ENCODE measurements at places on chromosomes 3 and 15. TPM values are rescaled to one million over a fixed set of nuclear protein-coding genes. Genes with fewer than 3 reads are reported as not detected.
A peak's percentile ranks its signal among the peaks of the same experiment; 100 is the strongest.

- H3K36me3 ChIP-seq = no peaks in the 10 kb centered on the region
- H3K27ac ChIP-seq = no peak overlapping the region
- H3K4me3 ChIP-seq = no peak overlapping the region
- DNase-seq = no peak
- H3K27me3 ChIP-seq = no peaks in the 10 kb centered on the region
Observed at GRCh38 chr3:55601366-55602080, 114.4 kb upstream of the WNT5A start.

DNA sequence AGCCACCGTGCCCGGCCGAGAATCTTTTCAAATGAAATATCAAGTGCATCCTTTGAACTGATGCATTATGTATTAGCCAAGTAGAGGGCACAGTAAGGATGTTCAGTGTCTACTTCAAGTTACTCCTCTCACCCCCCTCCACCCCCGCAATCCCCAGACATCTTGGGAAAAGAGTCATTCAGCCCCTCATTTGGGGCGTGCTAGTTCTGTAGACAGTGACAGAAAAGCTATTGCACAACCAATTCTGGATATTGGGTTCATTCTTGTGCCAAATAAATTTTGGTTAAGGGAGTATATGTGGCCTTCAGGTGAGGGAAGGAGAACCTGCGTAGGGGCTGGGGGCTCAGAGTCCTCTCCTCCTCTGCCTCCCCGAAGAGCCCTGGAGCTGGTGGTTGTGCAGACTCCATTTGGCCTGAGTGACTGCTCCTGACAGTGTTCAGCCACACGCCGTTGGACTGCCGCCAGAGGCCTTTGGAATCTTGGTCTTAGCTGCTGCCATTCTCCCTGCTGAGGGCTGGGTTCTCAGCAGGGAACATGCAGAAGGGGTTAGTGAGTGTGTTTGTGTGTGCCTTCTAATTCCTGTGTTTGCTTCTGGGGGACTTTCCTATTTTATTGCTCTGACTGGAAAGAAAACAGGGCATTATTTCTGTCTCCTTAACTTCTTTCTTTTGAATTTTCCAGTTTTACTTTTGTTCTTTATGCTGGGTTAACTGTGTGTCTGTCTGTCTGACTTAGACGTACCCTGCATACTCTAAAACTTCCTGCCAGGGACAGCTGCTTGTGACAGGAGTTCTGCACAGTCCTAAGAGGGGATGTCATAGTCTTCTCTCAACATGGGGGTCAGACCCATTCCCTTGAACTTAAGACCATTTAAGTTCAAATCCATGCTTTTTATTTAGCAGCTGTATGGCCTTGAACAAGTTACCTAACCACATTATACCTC is 21.0 kb downstream of the RARB start:
- no peak overlapping the region for H3K4me3 ChIP-seq
- no peaks in the 10 kb centered on the region for H3K36me3 ChIP-seq
- no peaks in the 10 kb centered on the region for H3K27me3 ChIP-seq
- H3K4me1 ChIP-seq = no peaks in the 10 kb centered on the region
- peak; percentile 93 for DNase-seq

DNA sequence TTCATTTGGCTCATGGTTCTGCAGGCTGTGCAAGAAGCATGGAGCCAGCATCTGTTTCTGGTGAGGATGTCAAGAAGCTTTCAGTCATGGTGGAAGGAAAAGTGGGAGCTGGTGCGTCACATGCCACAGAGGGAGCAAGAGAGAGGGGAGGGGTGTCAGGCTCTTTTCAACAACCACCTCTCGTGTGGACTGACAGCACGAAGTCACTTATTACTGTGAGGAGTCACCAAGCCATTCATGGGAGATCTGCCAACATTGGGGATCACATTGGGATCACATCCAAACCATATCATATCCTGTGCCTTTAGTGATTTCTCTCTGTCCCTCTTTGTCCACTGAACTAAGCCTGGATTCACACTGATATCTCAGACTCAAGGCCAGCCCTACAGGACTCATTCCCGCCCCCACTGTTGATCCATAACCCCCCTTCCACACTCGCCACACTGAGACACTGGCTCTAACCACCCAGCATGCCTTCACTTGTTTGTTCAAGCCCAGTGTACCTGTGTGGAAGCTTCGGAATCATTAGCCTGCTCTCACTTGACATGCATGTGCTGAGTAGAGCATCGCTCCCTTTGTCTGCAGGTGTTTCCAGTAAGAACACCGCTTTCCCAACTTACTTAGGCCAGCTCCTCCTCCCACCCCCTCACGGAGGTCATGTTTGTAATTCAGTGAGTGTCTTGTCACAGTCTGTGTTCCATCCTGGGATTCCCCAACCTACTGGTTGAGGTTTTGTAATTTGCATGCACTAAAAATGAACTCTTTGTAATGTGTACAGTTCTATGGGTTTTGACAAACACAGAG is 132.2 kb downstream of the KLF13 start:
- H3K27me3 ChIP-seq = no peaks in the 10 kb centered on the region
- no peak for DNase-seq
- H3K4me1 ChIP-seq = no peaks in the 10 kb centered on the region
- no peak overlapping the region for H3K4me3 ChIP-seq

DNA sequence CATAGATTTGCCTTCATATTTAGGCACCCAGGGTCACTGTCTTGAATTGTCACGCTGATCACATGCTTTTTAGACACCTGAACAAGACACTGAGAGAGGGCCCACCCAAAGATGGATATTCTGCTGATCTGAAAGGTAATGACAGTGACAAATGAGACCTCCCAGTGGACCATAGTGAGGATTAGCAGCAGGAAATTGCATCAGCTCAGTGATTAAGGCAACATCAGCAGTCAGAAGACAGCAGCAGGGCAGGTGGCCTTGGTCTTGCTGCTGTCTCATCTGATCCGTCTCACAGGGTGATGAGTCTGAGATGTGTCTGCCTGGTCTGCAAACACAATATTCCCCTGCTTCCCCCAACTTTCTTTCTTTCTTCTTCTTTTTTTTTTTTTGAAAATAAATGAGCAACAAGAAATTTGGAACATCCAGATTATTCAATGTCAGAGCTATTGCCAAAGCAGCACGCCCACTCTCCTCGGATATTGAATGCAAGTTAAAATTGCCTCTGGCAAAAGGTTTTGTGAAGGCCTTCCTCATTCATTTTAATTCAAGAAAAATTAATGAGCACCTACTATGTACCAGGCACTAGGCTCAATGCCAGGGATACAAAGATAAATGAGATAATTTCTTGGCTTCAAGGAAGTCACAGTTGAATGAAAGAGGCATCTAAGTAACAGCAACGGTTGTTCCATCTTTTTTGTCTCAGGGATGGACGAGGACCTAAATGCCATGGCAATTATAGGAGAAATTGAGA is 14.1 kb downstream of the OTOL1 start:
- no peak for DNase-seq
- no peaks in the 10 kb centered on the region for H3K36me3 ChIP-seq
- no peak overlapping the region for H3K4me3 ChIP-seq

DNA sequence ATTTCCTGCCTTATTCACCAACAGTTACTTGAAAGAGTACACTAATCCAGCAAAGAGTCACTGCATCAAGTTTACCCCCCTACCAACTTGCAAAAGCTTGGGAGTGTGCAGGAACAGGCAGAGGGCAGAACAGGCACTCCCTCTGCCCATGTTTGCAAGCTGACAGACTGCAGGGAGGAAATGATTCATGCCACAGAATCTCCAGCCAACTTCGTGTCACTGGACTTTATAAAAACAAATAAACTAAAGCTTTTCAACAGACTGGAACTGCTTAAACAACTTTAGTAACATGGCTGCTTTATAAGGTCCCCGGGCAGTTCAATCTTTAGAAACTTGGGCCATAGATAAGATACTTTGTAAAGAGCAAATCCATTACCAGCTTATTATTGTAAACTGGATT is 129.5 kb downstream of the THRB start:
- no peak overlapping the region for H3K4me3 ChIP-seq
- H3K27ac ChIP-seq = peak overlapping the region; percentile 59
- H3K4me1 ChIP-seq = no peaks in the 10 kb centered on the region
- no peak for DNase-seq
- H3K27me3 ChIP-seq = no peaks in the 10 kb centered on the region

GRCh38 chr3:80785475-80785874 is 976.0 kb downstream of the GBE1 start:
- no peaks in the 10 kb centered on the region for H3K27me3 ChIP-seq
- no peaks in the 10 kb centered on the region for H3K4me1 ChIP-seq
- no peak overlapping the region for H3K4me3 ChIP-seq
- H3K27ac ChIP-seq = no peak overlapping the region
- H3K36me3 ChIP-seq = no peaks in the 10 kb centered on the region

DNA sequence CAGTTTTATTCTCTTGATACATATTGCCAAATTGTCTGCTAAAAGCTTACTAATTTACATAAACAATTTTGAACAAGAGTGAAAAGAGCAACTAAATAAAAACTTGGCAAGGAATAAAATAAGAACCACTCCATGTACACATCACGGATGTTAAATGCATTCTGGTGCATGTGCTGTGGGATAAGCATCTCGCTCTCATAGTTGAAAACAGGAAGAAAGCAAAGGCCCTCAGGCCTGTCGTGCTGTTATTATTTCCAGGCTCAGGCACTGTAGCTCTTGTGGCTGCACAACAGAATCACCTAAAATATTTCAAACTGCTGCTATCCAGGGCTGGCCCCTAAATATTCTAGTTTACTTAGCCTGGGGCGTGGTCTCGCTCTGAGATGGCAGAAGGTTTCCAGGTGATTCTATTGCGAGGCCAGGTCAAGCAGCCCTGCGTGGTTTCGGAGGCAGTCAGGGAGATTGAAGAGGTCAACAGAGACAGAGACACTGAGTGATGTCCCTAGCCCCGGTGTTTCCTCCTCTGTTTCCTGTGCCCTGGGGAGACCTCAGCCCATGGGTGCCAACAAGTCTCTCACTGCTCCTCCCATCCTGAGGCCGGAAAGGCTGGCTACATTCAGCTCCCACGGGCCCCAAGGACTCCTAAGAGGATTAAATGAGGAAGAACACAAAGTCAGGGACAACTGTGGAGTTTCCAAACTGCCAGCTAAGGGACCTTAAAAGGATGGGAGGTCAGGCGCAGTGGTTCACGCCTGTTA is 18.2 kb upstream of the PDIA5 start:
- no peak overlapping the region for H3K4me3 ChIP-seq
- no peaks in the 10 kb centered on the region for H3K27me3 ChIP-seq
- H3K4me1 ChIP-seq = no peaks in the 10 kb centered on the region
- DNase-seq = no peak

DNA sequence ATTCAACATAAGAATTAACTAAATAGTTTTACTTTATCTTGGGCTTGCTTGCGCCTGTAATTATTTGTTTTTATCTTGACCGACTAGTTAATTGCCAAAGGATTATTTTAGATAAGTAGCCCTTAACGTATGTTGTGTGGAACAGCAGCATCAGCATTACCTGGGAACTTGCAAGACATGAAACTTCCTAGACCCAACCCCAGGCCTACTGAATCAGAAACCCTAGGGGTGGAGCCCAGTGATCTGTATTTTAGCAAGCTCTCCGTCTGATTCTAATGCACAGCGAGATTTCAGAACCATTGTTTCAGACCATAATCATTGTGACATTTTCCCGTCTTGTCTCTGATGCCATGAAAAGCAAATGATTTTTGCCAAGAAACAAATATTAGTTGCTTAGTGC is 31.1 kb downstream of the FILIP1L start:
- H3K4me1 ChIP-seq = peaks cover 26% of the 10 kb centered on the region
- H3K27me3 ChIP-seq = no peaks in the 10 kb centered on the region
- no peak for DNase-seq
- no peak overlapping the region for H3K4me3 ChIP-seq
- no peak overlapping the region for H3K27ac ChIP-seq
- no peaks in the 10 kb centered on the region for H3K36me3 ChIP-seq

DNA sequence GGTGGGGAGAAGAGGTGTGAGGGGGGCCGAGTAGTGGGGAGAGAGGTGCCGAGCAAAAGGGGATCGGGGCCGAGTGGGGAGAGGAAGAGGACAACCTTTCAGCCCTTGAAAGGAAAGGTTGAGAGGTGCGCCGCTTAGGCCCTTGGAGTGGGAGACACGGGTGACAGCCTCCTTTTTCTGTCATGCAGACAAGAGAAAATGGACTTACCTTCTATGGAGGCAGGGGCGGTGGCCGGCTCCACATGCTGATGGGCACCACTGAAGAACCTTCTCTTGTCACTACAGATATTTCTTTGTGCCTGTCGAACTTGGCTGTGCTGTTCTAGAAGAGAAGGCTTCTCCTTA is 421 bp downstream of the KLHL18 start:
- no peaks in the 10 kb centered on the region for H3K27me3 ChIP-seq
- peaks cover 43% of the 10 kb centered on the region for H3K4me1 ChIP-seq
- no peaks in the 10 kb centered on the region for H3K36me3 ChIP-seq
- peak; percentile 64 for DNase-seq
- H3K27ac ChIP-seq = peak overlapping the region; percentile 96
- peak overlapping the region; percentile 73 for H3K4me3 ChIP-seq

DNA sequence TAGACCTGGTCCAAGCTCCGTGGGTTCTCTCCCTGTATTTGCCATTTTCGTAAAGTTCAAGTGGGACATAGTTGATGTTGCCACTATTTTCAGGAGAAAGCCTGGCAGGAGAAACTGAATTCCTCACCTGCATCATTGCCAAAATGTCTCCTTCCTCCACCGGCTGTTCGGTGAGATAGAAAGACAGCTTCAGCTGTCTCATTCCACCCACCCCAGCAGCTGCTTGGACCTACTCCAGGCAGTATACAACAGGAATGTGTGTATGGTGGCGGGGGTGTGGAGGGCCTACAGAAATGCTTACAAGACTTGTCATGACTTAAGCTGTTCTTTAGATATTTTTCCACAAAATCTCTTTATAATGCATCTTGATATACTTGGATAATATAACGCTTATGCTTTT is 132.7 kb upstream of the RAP2B start:
- DNase-seq = no peak
- no peak overlapping the region for H3K4me3 ChIP-seq
- no peak overlapping the region for H3K27ac ChIP-seq
- no peaks in the 10 kb centered on the region for H3K36me3 ChIP-seq

- H3K4me1 ChIP-seq = no peaks in the 10 kb centered on the region
- no peaks in the 10 kb centered on the region for H3K27me3 ChIP-seq
- DNase-seq = no peak
Observed at GRCh38 chr15:69272139-69272538, 26.6 kb upstream of the PAQR5 start.

The PPP1R14D gene
- not detected for total RNA-seq

The IMPG2 gene
- 1.1 TPM for total RNA-seq

The SOX14 gene
- not detected for total RNA-seq

The NRROS gene
- 7.5 TPM for total RNA-seq

The GOLGA8O gene
- total RNA-seq = not detected

The NR2E3 gene
- total RNA-seq = 0.14 TPM

The FBXW12 gene
- total RNA-seq = not detected

Measured in sigmoid colon (tissue), 7 donors.